ENCODE measurements at places on chromosomes 16 and 17.

GRCh38 chr17:77318021-77318420 is 177.3 kb downstream of the SEC14L1 start:
- DNase-seq: no peak

DNA sequence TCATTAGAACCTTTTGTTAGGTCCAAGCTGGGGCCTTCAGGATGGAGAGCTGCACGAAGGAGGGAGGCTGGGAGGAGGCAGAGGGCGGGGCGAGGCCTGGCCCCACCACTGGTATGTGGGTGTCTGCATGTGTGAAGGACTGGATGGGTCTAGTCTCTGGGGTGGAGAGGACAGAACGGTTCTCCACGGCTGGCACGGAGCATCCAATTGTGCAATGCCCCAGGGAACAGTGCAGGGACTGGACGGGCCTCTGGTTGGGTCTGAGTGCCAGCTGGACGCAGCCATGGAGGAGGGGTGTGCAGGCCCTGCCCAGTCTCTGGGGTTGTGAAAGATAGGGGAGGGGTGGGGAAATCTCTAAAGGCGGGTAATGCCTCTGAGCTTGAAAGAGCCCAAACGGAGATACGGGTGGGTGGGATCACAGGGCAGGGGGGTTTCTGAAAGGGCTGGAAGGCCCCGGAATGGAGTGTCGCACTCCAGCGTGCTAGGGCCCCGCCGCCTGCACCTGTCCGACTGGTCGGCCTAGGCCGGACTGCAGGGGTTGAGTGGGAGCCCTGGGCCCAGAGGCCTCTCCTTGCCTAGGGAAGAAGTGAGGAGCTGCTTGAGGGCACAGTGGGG is 1.6 kb downstream of the PPL start:
- no peak for DNase-seq

- no peak for DNase-seq
These were observed 6.6 kb downstream of the ZSCAN10 start for GRCh38 chr16:3092501-3092941.

GRCh38 chr17:79201536-79202227 is 127.1 kb downstream of the ENGASE start:
- no peak for DNase-seq

- DNase-seq: no peak
These were observed 7.2 kb upstream of the FOXF1 start for GRCh38 chr16:86502856-86503748.

DNA sequence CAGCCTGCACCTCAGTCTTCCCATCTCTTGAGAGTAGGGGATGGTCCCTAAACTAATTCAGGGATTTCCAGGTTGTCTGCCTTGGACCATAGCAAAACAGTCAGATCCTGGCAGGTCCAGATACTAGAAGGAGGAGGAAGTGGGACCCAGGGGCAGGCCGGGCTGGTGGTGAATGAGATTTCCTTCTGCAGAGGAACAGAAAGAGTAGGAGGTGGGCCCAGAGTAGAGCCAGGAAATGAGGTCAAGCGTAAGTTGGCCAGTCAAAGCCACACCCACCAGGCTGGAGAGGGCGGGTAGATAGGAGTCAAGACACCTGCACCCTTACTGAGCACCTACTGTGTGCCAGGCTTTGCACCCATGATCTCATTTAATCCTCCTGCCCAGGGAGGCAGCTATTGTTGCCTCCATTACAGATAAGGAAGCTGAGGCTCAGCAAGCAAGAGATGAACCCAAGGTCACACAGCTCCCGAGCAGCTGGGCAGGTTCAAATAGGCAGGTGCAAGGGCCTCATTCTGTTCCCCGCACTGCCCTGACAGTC is 2.6 kb downstream of the CDH5 start:
- DNase-seq: no peak
